HCT116 (cell line): ENCODE measurements at places on chromosomes 7 and 10. TPM values are rescaled to one million over a fixed set of nuclear protein-coding genes. Genes with fewer than 3 reads are reported as not detected.

- peaks cover 27% of the 10 kb centered on the region for H3K4me1 ChIP-seq
- no peak overlapping the region for H3K4me3 ChIP-seq
- DNase-seq, result no peak
Measured at GRCh38 chr10:61894133-61894532, 7.4 kb upstream of the ARID5B start.

DNA sequence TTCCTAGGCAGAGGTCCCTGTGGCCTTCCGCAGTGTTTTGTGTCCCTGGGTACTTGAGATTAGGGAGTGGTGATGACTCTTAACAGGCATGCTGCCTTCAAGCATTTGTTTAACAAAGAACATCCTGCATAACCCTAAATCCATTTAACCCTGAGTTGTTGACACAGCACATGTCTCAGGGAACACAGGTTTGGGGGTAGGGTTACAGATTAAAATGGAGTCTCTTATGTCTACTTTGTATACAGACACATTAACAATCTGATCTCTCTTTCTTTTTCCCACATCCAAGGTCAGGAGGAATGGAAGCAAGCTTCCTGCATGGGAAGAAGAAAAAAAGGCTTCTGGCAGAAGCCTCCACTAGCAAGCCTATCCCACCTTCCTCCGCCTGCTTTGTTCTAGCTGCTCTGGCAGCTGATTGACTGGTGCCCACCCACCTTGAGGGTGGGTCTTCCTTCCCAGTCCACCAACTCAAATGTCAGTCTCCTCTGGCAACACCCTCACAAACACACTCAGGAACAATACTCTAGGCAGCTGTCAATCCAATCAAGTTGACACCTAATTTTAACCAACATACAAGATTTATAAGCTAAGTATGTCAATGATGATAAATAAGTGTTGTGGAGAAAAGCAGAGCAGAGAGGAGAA is 176.5 kb upstream of the CCZ1B start:
- no peaks in the 10 kb centered on the region for H3K27me3 ChIP-seq
- no peak overlapping the region for H3K4me3 ChIP-seq
- H3K27ac ChIP-seq, result no peak overlapping the region
- H3K4me1 ChIP-seq, result no peaks in the 10 kb centered on the region

DNA sequence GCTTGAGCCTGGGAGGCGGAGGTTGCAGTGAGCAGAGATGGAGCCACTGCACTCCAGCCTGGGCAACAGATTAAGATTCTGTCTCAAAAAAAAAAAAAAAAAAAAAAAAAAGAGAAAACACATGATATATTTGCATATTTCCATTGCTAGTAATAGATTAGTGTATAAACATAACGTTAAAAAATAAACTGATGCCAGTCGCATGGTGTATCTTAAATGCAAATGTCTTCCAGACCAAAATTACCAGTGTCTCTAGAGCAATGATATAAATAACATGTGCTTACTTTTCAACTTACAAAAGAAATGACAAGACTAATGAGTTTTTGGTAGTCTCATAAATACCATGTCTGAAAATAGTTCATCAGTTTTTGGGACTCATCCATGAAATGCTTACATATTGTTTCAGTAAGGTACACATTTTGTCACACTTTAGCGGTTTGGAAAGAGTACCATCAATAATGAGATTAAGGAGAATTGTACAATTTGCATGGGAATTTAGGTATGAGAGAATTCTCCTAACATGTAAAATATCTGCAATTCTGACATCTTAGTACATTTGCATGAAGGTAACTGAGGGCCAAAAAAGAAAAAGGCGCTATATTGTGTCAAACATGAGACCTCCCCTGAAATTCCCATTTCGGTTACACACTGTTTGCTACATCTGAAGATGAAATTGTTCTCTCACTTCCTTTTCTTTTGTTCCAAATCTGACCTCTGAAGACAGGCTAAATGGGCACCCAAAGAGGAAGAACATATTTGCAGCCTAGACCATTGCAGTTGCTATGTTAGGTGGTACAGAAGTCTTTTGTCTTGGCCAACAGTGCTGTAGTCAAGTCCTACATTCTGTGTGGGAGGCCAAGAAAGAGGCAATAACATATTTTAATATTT is 51.5 kb upstream of the PIP4K2A start:
- H3K36me3 ChIP-seq, result no peaks in the 10 kb centered on the region
- H3K27me3 ChIP-seq, result no peaks in the 10 kb centered on the region
- no peak overlapping the region for H3K4me3 ChIP-seq
- H3K27ac ChIP-seq, result no peak overlapping the region
- H3K4me1 ChIP-seq, result no peaks in the 10 kb centered on the region

- H3K27me3 ChIP-seq, result no peaks in the 10 kb centered on the region
- no peak overlapping the region for H3K27ac ChIP-seq
- no peak for DNase-seq
- H3K36me3 ChIP-seq, result peaks cover 34% of the 10 kb centered on the region
Measured at GRCh38 chr7:21911341-21911875, 34.3 kb downstream of the CDCA7L start.

- no peak overlapping the region for H3K4me3 ChIP-seq
- no peak for DNase-seq
- no peak overlapping the region for H3K27ac ChIP-seq
- H3K4me1 ChIP-seq, result no peaks in the 10 kb centered on the region
- peaks cover 5% of the 10 kb centered on the region; the same call in 1 of the 2 replicates for H3K36me3 ChIP-seq
Measured at GRCh38 chr10:122422266-122422989, 32.0 kb upstream of the ARMS2 start.

Gene GSDME
- total RNA-seq, result 7.6 TPM

Gene CYP2E1
- 1.5 TPM for total RNA-seq
